ENCODE measurements at places on chromosomes 7 and 10.
A peak's percentile ranks its signal among the peaks of the same experiment; 100 is the strongest.

DNA sequence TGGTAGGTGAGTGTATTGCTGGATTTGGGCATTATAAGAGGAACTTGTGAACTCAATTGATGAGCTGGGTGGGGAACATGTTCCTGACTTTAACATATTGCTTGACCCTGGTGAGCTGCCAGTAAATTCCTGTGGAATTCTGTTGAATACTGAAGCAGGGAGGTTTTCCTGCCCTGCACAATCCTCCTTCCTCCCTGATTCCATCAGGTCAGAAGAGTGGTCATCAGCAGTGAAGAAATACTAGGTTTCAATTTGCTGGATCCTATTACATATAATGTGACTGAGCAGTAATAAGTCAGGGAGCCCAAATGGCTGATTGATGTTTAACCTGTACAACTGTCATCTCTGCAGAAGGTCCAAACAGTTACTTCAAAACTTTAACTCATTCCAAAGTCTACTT is 581.2 kb downstream of the SUGCT start:
- DNase-seq = no peak

- DNase-seq = no peak
These were observed 18.8 kb downstream of the VSIR start for GRCh38 chr10:71754562-71754961.

GRCh38 chr10:131860806-131861440 is 39.9 kb upstream of the PPP2R2D start:
- no peak for DNase-seq

GRCh38 chr10:33419311-33419710 is 84.8 kb upstream of the NRP1 start:
- no peak for DNase-seq

- DNase-seq = no peak
These were observed 16.8 kb upstream of the VPS26A start for GRCh38 chr10:69107176-69107490.

GRCh38 chr10:80459047-80459865 is 5.1 kb downstream of the TSPAN14 start:
- peak; percentile 37 for DNase-seq

- DNase-seq = no peak
These were observed 43.1 kb downstream of the LSMEM1 start for GRCh38 chr7:112523871-112524270.

- DNase-seq = no peak
These were observed 41.4 kb upstream of the AKR1C2 start for GRCh38 chr10:5045095-5045494.

- DNase-seq = no peak
These were observed 58.9 kb downstream of the HIPK2 start for GRCh38 chr7:139718859-139719258.

All from BE2C (cell line).